ENCODE measurements at places on chromosomes 1 and 21.

DNA sequence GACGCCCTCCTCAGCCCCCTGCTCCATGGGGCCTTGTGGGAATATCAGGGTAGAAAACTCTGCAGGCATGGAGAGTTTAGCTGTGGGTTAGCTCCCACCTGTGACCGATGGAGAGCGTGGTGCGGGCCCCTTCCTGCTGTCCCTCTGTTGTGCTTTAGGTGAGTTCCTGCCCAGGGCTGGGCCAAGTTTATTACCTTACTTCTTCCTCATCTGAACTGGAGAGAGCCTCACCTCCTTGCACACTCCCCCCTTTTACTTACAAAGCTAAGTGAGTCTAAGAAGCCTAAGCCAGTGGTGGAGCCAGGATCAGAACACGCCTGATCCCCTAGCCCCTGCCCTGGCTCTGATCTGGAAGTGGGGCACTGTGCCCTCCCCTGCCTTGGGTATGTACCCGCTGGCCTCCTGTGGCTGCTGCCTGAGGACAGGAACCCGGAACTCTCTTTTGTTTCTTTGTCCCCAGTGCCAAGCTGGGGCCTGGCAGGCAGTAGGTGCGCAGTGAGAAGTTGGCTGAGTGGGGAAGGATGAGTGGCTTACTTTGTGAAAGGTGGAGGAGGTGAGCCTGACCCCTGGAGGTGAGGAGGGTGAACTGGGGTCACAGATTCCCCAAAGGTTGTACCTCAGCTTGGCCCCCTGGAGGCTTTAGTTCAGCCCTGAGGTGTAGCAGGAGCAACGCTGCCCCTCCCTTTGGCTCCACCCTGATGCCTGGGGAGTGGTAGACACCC is 32.9 kb downstream of the ARHGEF10L start:
- DNase-seq: no peak
- peaks cover 67% of the 10 kb centered on the region for H3K4me1 ChIP-seq
- no peaks in the 10 kb centered on the region for H3K36me3 ChIP-seq
- peak overlapping the region; percentile 52 for H3K27ac ChIP-seq
- H3K4me3 ChIP-seq: no peak overlapping the region

DNA sequence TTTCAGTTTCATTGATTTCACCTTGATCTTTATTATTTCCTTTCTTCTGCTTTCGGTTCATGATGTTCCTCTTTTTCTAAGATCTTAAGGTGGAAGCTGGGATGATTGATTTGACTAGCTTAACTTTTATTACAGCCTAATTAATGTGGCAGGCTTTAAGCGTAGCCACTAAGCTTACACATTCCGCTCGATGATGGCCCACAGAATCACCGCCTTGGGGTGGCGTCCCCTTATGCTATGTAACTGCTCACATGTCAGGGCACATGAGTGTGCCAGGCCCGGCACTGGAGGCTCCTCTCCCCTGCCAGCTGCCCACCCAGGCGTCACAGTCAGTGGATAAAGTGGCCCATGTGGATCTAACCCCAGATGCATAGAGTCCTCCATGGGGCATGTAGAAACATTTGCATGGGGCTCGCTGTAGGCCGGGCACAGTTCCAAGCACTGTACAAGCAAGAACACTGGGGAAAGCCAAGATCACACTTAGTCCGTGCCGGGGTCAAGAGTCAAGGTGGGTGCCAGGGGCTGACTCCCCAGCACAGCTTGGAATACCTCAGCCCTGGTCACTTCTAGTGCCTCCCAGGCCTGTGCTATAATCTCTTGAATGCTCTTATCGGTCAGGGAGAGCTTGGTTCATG is 41.7 kb downstream of the PKNOX1 start:
- no peaks in the 10 kb centered on the region for H3K4me1 ChIP-seq
- DNase-seq: no peak
- no peaks in the 10 kb centered on the region for H3K27me3 ChIP-seq
- peaks cover 86% of the 10 kb centered on the region for H3K36me3 ChIP-seq
- H3K27ac ChIP-seq: no peak overlapping the region
- H3K4me3 ChIP-seq: no peak overlapping the region

- no peaks in the 10 kb centered on the region for H3K27me3 ChIP-seq
- no peaks in the 10 kb centered on the region for H3K4me1 ChIP-seq
- H3K4me3 ChIP-seq: no peak overlapping the region
- DNase-seq: no peak
- no peak overlapping the region for H3K27ac ChIP-seq
Measured at GRCh38 chr1:69185378-69185777, 382.3 kb upstream of the LRRC7 start.

- H3K4me1 ChIP-seq: peaks cover 16% of the 10 kb centered on the region
- no peaks in the 10 kb centered on the region for H3K27me3 ChIP-seq
Measured at GRCh38 chr21:45227735-45228134, 60.0 kb downstream of the POFUT2 start.

- H3K27ac ChIP-seq: no peak overlapping the region
- no peak overlapping the region for H3K4me3 ChIP-seq
- no peaks in the 10 kb centered on the region for H3K36me3 ChIP-seq
Measured at GRCh38 chr1:71666609-71667008, 585.8 kb upstream of the ZRANB2 start.

GRCh38 chr1:26529655-26530409 is at the start of gene RPS6KA1:
Gene RPS6KA1 (plus strand): TSS chr1:26529761. CDS start chr1:26529921, 160 bp downstream.
- peaks cover 6% of the 10 kb centered on the region for H3K27me3 ChIP-seq
- H3K4me3 ChIP-seq: peak within 1 kb of the TSS; percentile 79
- H3K27ac ChIP-seq: peak within 1 kb of the TSS; percentile 89
- H3K36me3 ChIP-seq: no peaks in the 10 kb centered on the region

GRCh38 chr1:182549346-182549745 is 39.7 kb downstream of the RNASEL start:
- no peaks in the 10 kb centered on the region for H3K4me1 ChIP-seq
- DNase-seq: no peak
- no peak overlapping the region for H3K4me3 ChIP-seq
- H3K27me3 ChIP-seq: no peaks in the 10 kb centered on the region
- no peak overlapping the region for H3K27ac ChIP-seq

DNA sequence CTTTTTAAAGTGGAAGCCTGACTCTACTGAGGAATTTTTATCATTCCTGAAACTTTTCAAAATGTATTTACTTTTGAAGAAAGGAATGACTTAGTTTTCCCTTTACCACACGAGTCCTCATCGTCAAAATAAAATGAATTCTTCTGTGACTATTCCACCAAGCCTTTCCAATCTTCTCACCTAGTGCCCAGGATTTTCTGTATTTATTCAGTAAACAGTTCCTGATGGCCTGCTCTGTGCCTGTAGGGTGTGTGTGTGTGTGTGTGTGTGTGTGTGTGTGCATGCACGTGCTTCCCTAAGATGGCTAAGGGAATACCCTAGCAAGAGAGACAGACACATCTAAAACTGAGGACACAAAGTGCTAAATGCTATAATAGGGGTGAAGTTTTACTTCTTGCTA is 395.0 kb upstream of the USP24 start:
- H3K36me3 ChIP-seq: no peaks in the 10 kb centered on the region
- no peaks in the 10 kb centered on the region for H3K27me3 ChIP-seq

GRCh38 chr1:96362623-96363022 is 359.0 kb upstream of the PTBP2 start:
- H3K4me3 ChIP-seq: no peak overlapping the region
- H3K27ac ChIP-seq: no peak overlapping the region
- H3K4me1 ChIP-seq: no peaks in the 10 kb centered on the region
- no peak for DNase-seq
- no peaks in the 10 kb centered on the region for H3K36me3 ChIP-seq
- no peaks in the 10 kb centered on the region for H3K27me3 ChIP-seq

DNA sequence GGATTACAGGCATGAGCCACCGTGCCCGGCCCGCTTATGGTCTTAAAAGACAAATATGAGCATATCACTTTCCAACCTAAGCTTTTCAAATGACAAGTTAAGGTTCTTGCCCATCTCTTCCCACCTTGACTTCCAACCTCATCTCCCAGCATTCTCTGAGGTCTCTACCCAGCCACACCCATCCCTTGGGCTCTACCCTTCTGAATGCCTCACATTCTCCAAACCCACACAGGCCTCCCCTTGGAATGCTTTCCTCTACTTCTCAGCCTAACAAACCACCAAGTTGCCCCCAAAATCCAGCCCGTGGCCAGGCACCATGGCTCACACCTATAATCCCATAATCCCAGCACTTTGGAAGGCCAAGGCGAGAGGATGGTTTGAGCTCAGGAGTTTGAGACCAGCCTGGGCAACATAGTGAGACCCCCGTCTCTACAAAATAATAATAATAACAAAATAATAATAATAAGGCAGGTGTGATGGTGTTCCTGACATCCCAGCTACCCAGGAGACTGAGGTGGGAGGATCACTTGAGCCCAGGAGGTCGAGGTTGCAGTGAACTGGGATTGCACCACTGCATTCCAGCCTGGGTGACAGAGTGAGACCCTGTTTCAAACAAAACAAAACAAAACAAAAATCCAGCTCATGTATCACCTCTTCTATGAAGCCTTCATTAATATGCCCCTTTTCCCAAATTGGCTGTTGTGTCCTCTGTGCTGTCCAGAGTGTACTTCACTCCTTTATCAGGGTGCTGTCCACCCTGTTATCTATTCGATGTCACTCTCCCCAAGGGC is 11.2 kb downstream of the DCST2 start:
- no peak overlapping the region for H3K27ac ChIP-seq
- no peaks in the 10 kb centered on the region for H3K27me3 ChIP-seq
- no peak overlapping the region for H3K4me3 ChIP-seq
- no peak for DNase-seq
- peaks cover 20% of the 10 kb centered on the region for H3K4me1 ChIP-seq
- H3K36me3 ChIP-seq: no peaks in the 10 kb centered on the region

- no peak overlapping the region for H3K4me3 ChIP-seq
- H3K27me3 ChIP-seq: no peaks in the 10 kb centered on the region
- peaks cover 14% of the 10 kb centered on the region for H3K4me1 ChIP-seq
- no peak overlapping the region for H3K27ac ChIP-seq
- H3K36me3 ChIP-seq: no peaks in the 10 kb centered on the region
Measured at GRCh38 chr1:118122234-118123004, 62.6 kb downstream of the SPAG17 start.

- H3K27ac ChIP-seq: no peak overlapping the region
- DNase-seq: no peak
- H3K36me3 ChIP-seq: no peaks in the 10 kb centered on the region
- no peaks in the 10 kb centered on the region for H3K4me1 ChIP-seq
- H3K27me3 ChIP-seq: no peaks in the 10 kb centered on the region
Measured at GRCh38 chr1:57791497-57791896, 367.6 kb upstream of the DAB1 start.

GRCh38 chr21:25640202-25640942 is 1.3 kb downstream of the JAM2 start:
- H3K27me3 ChIP-seq: peaks cover 25% of the 10 kb centered on the region
- peak; percentile 66 for DNase-seq
- H3K27ac ChIP-seq: peak overlapping the region; percentile 77
- H3K36me3 ChIP-seq: no peaks in the 10 kb centered on the region
- H3K4me3 ChIP-seq: peak overlapping the region; percentile 65

DNA sequence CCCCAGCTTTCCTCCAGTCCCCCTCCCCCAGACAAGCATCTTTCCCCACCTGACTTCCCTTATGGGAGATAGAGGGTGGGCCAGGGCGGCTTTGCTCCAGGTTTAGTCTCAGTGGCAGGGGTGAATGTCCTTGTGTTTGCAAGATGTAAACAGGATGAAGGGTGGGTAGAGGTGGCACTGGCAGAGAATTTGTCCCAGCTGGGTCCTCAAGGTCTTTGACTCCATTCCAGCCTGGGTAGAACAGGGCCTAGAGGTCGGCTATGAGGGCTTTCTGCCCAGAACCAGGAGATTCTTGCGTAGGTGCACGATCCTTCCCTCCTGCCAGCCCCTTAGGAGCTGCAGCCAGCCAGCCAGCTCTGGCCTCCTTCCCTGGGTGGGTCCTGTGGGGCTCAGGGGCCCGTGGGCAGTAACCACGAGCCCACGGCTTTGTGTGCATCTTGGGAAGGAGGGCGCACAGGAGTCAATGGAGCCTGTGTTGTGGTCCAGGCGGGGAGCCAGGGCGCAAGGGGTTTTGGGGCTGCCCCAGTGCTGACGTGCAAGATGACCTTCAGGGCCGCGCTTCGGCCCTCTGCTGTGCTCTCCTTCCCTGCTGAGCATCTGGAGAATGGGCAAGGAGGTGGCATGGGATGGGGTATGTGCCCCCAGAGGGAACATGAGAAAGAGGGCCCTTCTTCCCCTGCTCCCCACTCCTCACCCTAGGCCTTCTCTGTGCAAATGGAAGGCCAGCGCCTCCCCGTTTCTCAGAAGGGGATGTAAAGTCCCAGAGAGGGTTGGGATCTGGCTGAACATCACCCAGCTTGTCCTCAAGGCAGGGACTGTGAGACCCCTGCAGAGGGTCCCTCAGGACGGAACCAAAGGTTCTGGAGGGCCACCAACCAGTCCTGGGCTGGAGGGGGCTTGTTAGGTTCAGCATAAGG is 15.7 kb downstream of the POU3F1 start:
- no peak overlapping the region for H3K4me3 ChIP-seq
- peaks cover 4% of the 10 kb centered on the region for H3K36me3 ChIP-seq
- no peak overlapping the region for H3K27ac ChIP-seq
- no peak for DNase-seq
- H3K27me3 ChIP-seq: no peaks in the 10 kb centered on the region
- H3K4me1 ChIP-seq: peaks cover 21% of the 10 kb centered on the region

DNA sequence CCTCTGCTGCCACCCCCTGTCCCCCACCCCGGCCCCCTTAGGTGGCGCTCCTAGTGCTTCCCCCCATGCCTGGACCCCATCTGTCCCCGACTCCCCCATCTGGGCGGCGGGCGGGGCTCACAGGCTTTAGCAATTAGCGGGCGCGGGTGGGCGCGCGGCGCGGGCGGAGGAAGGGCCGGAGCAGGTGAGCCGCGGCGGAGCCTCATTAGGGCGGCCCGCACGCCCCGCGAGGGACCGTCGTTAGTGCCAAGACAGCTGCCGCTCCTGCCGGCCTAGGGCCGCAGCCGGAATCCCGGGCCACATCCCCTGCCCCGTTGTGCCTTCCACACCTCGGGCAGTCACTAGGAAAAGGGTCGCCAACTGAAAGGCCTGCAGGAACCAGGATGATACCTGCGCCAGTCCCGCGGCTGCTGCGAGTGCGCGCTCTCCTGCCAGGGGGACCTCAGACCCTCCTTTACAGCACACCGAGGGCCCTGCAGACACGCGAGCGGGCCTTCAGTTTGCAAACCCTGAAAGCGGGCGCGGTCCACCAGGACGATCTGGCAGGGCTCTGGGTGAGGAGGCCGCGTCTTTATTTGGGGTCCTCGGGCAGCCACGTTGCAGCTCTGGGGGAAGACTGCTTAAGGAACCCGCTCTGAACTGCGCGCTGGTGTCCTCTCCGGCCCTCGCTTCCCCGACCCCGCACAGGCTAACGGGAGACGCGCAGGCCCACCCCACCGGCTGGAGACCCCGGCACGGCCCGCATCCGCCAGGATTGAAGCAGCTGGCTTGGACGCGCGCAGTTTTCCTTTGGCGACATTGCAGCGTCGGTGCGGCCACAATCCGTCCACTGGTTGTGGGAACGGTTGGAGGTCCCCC is 7.6 kb downstream of the OLIG2 start:
- H3K4me3 ChIP-seq: no peak overlapping the region
- no peak overlapping the region for H3K27ac ChIP-seq
- H3K36me3 ChIP-seq: no peaks in the 10 kb centered on the region
- DNase-seq: no peak
- H3K4me1 ChIP-seq: peaks cover 27% of the 10 kb centered on the region

Measured in stomach (tissue), 19 donors.